ENCODE measurements at places on chromosomes 2 and 18.

- no peak for DNase-seq
Observed at GRCh38 chr2:63218800-63219526, 168.3 kb downstream of the OTX1 start.

DNA sequence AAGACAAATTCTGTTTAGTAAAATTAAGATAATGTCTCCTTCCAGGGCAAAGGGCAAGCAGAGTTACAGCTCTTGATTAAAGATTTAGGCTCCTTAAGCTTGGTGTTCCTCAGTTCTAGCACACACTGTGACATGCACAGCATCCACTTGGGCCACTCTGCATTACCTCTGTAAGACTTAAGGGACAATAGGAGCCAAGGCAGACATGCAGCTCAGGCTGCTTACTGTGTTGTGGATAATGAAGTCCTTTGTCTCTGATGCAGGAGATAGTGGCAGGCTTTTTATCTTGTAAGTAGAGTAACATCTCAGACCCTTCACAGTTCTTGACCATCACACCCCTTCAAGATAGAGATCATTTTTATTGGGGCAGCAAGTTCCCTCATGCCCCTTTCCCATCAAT, 31.2 kb downstream of the RBM45 start:
- no peak for DNase-seq

GRCh38 chr2:191878548-191879279, 31.8 kb upstream of the CAVIN2 start:
- DNase-seq = no peak

GRCh38 chr2:165847001-165847400, 53.0 kb upstream of the GALNT3 start:
- DNase-seq = no peak

DNA sequence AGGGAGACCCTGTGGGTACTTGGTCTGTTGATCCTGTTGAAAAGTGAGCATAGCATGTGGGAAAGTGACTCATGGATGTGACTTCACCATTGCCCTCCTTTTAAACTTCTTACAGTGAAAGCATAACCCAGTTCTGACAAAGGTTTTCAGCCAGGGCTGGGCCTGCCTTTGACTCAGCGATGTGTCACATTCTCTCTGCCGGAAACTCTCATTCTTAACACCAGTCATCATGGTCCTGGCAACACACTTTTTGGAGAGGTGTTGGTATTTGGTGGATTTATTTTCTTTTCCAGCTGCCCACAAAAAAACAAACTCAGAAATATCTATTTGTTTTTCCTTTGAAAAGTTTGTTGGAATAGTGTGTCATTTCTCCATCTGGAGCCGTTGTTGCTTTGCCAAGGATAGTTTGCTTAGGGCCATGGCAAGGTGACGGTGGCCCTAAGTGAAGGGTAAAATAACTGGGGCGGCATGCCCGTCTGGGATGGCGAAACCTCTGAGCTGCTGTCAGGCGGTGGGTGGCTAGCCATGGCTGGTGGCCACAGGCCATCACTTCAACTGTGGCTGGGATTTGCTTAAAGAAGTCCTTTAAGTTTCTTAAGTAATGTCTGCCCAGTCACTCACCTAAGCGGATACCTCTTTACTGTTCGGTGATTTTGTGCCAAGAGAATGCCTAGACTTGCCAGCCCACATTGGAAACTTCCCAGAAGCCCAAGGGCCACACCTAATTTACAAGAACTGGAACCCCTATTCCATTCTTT, 123.3 kb downstream of the LTBP1 start:
- DNase-seq = no peak

GRCh38 chr18:32920796-32921787, 148.3 kb upstream of the KLHL14 start:
- DNase-seq = no peak

DNA sequence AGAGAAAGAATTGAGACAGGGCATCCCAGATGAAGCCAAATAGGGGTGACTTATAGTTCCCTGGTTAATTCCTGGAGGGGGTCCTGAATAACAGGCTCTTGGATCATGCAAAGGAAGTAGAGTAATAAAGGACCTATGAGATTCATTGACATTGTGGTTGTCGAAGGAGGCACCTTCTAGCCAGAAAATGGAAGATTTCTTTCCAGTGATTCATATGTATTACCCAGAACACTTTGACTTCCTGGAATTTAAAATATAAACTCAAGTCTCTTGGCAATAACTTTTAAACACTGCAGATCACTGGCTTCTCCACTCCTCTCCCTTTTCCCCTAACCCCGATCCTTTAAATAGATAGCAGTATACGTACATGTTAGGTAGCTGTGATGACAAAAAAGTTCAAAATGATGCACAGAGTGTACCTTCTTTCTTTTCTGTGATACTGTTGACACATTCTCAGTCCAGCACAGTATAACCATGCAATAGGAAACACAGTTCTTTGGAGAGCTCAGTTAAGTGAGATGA, 211.8 kb downstream of the LTBP1 start:
- DNase-seq = no peak

DNA sequence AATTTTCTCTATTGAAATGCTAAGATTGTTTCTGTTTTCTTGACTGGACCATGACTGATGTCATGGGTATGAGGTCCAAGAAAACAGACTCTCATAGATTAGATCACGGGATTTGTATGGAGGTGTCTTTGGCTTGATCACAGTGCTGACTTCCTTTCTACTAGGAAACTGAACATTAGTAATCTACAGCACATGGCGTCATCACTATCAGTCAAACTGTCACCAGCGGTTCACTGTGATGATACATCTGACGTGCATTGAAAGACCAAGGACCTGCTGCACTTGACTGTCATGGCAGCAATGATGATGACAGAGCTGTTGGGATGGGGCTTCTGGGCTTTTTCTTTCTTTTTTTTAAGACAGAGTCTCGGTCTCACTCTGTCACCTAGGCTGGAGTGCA, 28.2 kb upstream of the IMPA2 start:
- no peak for DNase-seq

DNA sequence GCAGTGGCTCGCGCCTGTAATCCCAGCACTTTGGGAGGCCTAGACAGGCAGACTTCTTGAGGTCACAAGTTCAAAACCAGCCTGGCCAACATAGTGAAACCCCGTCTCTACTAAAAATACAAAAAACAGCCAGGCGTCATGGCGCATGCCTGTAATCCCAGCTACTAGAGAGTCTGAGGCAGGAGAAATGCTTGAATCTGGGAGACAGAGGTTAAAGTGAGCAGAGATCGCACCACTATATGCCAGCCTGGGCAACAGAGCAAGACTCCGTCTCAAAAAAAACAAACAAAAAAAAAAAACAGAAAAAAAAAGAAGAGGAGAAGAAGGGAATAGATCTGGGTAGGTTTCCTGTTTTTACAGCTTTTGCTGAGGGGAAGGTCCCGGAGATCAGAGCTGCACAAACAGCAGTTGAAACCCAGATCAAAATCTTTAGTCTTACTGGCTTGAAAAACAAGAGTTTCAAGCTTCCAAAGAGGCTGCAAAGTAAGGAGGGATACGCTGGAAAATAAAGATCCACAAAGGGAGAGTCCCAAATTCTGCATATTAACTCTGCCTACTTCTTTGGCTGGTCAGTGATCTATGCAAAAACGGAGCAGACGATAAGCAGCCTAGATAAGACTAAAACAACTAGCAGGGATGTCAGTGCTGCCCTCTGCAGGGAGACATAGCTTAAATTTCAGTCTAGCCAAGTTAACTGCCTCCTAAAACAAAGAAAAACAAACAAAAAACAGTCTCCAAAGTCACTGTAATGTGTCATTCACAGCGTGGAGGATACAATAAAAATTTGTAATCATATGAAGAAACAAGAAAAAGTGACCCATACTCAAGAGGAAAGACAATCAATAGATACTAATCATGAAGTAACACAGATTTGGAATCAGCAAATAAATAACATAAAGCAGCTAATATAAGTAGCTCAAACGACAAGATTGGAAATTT, 74.1 kb downstream of the TLK1 start:
- peak; percentile 45 for DNase-seq

GRCh38 chr18:28175150-28175929, 1.6 kb downstream of the CDH2 start:
- no peak for DNase-seq

GRCh38 chr18:21629089-21629832, 17.1 kb downstream of the SNRPD1 start:
- DNase-seq = no peak

Measured in CD4-positive, alpha-beta T cell treated with Interferon alpha-2 for 1 hour (primary cell).